ENCODE measurements at places on chromosomes 3 and 15. TPM values are rescaled to one million over a fixed set of nuclear protein-coding genes. Genes with fewer than 3 reads are reported as not detected.

DNA sequence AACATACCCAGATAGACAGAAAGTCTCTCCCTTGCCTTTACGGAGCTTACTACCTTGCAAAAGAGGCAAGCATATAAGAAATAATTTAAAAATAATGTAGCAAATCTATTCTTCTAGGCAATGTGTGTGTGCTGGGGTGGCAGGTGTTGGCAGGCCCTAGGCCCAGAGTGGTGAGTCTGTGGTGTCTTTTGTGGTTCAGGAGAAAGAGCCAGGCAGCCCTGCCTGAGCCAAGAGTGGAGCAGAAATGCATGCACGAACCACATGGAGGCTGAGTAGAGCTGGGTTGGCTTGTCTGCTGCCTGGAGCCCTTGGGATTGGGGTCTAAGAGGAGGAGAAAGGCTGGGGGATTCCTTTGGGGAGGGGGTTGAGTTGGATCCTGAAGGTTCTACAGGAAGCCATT, 70.2 kb upstream of the MYZAP start:
- no peak for DNase-seq

DNAJB8 gene
- not detected for total RNA-seq

GRCh38 chr15:40069178-40070165, 30.5 kb upstream of the SRP14 start:
- peak; percentile 100 for DNase-seq

PCSK6 gene
- 4.0 TPM for total RNA-seq

GHSR gene
- not detected for total RNA-seq

DNA sequence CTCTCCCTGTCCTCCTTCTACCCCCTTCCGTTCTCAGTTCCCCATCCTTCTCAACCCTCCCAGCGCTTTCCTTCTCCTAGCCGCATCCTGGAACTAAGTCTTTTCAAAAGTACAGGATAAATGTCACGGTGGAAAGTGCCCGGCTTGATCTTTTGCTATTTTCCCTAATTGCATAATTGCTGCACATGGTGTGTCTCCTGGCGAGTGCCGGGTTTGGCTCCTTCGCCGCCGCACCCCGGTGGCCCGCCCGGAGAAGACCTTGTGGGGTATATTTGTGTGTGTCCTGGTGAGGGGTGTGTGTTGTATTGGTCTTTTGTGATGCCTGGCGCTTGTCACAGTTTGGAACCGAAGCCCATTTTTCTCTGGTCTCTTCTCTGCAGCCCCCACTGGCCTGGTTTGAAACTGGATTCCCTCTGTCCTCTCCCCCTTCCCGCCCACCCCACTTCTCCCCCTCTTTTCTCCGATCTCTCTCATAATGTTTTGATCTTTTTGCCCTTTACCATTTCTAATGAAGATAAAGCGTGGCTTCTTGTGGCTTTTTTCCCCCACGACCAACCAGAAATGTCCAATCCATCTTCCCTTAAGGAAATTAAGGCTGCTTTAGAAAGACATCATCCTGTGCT, 692 bp downstream of the UBE2E2 start:
- DNase-seq = peak; percentile 17

DNA sequence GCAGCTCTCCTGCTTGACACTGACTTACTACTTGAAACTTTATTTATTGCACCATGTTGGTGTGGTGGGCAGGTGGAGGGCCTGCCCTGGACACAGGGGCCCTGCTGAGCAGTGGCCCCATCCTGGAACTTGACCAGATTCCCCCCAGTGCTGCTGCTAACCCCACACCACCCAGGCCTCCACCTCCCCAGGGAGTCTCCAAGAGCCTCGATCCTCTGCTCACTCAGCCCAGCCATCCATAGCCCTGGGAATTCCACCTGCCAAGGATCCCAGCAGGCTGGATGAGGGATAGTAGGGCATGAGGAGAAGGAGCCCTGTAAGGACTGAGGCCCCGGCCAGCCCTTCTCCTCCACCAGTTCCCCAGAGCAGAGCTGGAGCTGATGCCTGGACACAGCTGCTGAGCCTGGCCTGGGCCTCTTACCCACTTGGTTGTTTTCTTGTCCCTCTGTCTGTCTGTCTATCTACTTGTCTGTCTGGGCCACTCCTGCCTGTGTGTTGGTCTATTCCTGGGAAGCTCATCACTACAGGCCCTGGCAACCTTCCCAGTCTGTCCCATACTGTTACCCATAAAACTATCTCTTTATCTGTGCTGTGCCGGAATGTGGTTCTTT, 2.8 kb downstream of the CHAC1 start:
- no peak for DNase-seq

RETNLB gene
- total RNA-seq = not detected

TERB2 gene
- not detected for total RNA-seq

TYRO3 gene
- 1.6 TPM for total RNA-seq

DNA sequence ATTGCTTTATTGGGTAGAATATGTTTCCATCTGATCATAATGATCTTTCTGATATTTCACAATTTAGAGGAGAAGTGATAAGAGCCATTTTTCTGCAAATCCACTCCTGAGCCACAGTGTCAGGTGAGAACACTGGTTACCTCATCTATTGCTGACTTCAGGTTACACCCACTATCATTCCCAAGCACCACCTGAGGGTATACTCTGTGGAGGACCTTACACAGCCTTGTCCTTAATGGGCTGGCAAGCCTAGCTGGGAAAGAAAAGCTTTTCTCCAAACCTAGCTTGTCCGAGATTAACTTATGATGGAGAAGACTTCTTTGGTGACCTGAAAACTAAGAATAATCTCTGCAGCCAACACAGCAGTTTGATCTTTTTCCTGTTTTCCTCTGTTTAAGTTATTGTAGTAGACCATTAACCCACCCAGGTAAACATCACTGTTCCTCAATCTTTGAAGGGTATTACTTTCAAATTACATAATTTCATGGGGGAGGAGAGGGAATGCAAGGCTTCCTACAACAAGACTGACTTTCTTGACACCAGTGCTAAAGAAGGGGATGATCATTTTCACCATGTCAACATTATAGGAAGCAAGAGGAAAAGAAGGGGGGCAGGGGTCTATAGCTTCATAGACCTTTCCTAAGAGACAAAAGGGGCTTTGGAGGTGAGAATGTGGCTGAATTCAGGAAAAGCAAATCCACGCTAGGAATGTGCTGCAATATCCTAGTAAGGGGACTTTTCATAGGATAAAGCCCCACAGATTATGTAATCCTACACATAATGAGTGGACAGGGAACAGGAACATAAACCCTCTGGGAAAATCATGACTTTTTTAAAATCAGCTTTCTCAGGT, 1.7 kb downstream of the NCEH1 start:
- no peak for DNase-seq

ZNF35 gene
- total RNA-seq = 19.2 TPM

GRCh38 chr3:142613491-142613890, 17.3 kb downstream of the PLS1 start:
- DNase-seq = no peak

SCN11A gene
- total RNA-seq = 0.13 TPM

- peak; percentile 70 for DNase-seq
Observed at GRCh38 chr3:18444595-18445400, 19.7 kb upstream of the SATB1 start.

KLHL40 gene
- total RNA-seq = not detected

LRRC34 gene
- total RNA-seq = 2.9 TPM

DNA sequence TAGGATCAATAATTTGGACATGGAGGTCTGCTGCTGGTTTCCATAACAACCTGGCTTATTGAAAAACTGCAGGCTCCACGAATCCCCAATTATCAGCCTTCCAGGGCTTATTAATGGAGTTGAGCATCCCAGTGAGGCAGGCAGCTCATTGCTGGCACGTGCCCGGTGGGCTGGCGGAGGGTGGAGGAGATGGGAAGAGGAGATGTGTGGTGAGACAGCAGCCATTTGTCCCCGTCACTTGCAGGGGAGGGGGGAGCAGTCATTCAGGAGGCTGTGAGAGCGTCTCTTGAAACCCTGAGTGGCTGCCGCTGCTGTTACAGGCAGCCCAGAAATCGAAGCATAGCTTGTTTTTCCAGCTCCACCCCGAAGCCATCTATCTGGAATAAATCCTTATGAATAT, 70.6 kb downstream of the GAP43 start:
- DNase-seq = no peak

- no peak for DNase-seq
Observed at GRCh38 chr3:190892395-190892902, 30.0 kb upstream of the GMNC start.

ARPIN gene
- 21.4 TPM for total RNA-seq

DNA sequence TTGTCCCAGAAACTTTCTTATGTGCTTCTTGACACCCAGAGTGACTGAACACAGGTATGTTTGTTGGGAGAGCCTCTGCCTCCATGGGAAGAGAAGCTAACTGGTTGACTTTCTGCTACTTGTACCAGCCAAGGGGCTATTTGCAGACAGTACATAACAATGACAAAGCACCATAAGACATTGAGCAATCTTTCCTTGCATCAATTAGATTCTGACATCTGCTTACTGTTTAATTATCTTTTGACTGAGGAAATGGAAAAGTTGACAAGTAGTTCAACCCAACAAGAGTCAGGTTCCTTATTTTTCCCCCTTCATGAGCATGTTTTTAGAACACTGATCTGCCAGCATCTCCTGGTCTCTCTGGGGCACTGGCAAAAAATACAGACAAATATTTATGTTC, 157.7 kb downstream of the RPLP1 start:
- DNase-seq = no peak

DNA sequence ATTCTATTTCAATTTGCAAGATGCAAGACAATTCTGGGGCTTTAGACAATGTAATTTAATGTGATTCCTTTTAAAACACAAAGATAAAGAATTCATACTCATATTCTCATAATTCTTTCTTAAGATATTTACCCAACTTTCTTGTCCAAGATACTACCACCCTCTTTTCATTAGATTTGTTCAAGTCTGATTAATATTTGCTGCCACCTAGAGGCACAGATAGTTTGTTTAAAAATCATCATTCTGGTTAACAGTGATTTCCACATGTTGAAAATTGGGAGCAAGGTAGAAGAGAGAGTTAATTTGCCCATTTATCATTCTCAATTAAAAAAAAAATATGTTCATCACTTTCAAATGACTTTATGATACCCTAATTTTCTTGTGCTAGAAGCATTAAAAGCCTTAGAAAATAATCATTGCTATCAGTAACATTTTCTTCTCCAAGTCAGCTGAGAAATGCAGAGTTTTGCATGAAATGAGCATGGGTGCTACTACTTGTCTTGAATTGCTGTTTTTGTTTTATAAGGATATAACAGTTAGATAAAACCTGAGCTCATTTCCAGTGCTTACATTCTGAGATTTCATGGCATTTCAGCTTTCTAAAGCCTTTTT, 11.6 kb downstream of the TAMM41 start:
- DNase-seq = no peak

DNA sequence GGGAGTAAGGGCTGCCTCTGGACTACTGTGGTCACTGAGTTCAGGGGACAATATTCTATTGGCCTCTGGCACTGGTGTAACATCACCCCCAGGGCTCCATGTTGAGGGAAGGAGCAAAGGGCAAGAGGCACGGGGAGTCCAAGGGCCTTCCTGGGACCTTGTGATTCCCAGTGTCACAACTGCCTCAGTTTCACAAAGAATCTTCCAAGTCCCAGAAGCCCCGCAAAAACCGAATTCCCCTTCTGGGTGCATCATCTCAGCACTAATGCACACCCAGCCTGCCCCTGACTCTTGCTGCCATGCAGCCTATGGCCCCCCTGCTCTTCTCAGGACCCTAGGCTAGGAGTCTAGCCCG, 5.5 kb downstream of the AMOTL2 start:
- peak; percentile 0 for DNase-seq

DNA sequence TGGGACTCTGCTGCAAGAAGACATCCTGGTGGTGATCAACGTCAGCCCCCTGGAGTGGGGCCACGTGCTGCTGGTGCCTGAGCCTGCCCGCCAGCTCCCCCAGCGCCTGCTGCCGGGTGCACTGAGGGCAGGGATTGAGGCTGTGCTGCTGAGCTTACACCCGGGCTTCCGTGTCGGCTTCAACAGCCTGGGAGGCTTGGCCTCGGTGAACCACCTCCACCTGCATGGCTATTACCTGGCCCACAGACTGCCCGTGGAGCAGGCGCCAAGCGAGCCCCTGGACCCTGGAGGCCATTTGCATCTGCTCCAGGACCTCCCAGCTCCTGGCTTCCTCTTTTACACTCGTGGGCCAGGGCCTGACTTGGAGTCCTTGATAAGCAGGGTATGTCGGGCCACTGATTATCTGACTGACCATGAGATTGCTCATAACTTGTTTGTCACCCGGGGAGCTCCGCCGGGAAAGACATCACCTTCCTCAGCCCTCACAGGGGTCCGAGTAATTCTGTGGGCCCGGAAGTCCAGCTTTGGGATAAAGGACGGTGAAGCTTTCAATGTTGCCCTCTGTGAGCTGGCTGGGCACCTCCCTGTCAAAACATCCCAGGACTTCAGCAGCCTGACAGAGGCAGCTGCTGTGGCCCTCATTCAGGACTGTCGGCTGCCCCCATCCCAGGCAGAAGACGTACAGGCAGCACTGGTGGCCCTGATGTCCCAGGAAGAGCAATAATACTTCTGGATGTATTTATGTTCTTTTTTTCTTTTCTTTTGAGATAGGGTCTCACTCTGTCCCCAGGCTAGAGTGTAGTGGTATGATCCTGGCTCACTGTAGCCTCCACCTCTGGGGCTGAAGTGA, 7.6 kb downstream of the GDPGP1 start:
- DNase-seq = no peak

PRR20G gene
- not detected for total RNA-seq

DNA sequence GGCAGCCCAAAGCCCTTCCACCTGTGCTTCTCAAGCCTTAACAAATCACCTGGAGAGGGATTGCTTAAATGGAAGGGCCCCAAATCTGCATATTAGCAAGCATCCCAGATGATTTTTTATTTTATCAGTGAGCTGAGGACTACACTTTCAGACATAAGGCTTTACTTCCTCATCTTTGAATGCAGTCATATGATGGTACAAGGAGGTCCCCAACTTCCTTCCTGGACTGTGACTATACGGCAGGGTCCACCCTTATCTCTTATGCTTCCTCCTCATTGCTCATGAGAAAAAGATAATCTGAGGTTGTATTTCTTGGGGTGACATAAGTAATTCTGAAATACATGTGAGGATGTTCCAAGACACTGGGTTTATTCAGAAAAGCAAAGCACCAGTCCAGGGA, 13.7 kb upstream of the HEG1 start:
- no peak for DNase-seq

- no peak for DNase-seq
Observed at GRCh38 chr3:43704697-43705096, 14.0 kb downstream of the ABHD5 start.

FAM227B gene
- 13.9 TPM for total RNA-seq

GRCh38 chr3:129277829-129278271, 820 bp upstream of the HMCES start:
- DNase-seq = no peak

DNA sequence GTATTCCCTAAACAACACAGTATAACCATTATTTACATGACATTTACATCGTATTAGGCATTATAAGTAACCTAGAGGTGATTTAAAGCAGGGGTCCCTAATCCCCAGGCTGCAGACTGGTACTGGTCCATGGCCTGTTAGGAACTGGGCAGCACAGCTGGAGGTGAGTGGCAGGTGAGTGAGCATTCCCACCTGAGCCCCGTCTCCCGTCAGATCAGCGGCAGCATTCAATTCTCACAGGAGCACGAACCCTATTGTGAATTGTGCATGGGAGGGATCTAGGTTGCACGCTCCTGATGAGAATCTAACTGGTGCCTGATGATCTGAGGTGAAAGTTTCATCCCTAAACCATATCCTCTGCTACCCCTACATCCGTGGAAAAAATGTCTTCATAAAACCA, 138.2 kb downstream of the ATP10A start:
- no peak for DNase-seq

Data from thyroid gland (tissue), 4 donors.